ENCODE measurements at places on chromosomes 7 and 10. TPM values are rescaled to one million over a fixed set of nuclear protein-coding genes. Genes with fewer than 3 reads are reported as not detected.

The ADAM12 gene
- 120 TPM for total RNA-seq

The ZNF92 gene
- total RNA-seq, result 2.5 TPM

The STEAP2 gene
- total RNA-seq, result 45.2 TPM

The CH25H gene
- 0.20 TPM for total RNA-seq

The AKR1C2 gene
- total RNA-seq, result 14.9 TPM

The HTR5A gene
- total RNA-seq, result not detected
